ENCODE measurements at places on chromosomes 6 and 20. TPM values are rescaled to one million over a fixed set of nuclear protein-coding genes. Genes with fewer than 3 reads are reported as not detected.

GRCh38 chr6:17580518-17581048 is 19.5 kb upstream of the FAM8A1 start:
- peak; percentile 76 for DNase-seq

DNA sequence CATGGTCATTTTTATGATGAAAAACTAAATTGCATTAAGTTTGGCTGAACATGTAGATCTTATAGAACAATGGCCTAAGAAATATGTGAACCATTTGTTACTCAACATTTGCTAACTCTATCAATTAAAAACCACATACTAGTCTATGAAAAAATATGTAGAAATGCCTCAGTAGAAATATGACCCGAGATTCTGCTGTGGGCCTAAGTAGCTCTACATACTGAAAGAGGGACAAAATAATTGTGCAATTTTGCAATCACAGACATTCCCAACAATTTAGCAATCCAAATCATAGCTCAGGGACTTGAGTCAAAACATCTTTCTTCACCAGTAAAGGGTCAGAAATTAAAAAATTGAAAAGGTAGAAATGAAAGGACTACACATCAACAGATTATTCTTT is 619.0 kb downstream of the FRK start:
- no peak for DNase-seq

DNA sequence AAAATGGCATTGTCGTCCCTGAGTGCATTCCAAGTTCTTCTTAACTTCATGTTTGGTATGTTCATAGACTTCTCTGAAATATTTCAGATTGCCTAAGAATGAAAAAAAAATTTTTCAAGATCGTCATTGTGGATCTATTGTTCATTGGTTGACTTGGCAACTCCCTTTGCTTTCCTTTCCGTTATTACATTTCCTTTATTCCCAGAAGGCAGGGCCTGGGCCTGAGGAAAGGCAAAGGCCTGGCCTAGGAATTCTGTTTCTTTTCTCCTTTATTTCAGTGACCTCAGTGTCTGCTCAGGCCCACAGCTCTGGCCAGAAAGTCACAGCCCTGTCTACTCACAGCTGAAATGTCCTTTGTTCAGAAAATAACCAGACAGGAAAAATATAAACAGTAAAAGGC is 401.6 kb upstream of the PLCB4 start:
- peak; percentile 77 for DNase-seq

LY6G6D gene
- total RNA-seq = not detected

- no peak for DNase-seq
These were observed 406.8 kb upstream of the SULF2 start for GRCh38 chr20:48192109-48192508.

UNC93A gene
- not detected for total RNA-seq

IL20RA gene
- total RNA-seq = 0.11 TPM

- DNase-seq = no peak
These were observed 53.4 kb downstream of the MYLK4 start for GRCh38 chr6:2697291-2697690.

DOK5 gene
- total RNA-seq = 16.0 TPM

Measured in right cardiac atrium (tissue), 5 donors.